ENCODE measurements at places on chromosomes 11 and 22. TPM values are rescaled to one million over a fixed set of nuclear protein-coding genes. Genes with fewer than 3 reads are reported as not detected.

DNA sequence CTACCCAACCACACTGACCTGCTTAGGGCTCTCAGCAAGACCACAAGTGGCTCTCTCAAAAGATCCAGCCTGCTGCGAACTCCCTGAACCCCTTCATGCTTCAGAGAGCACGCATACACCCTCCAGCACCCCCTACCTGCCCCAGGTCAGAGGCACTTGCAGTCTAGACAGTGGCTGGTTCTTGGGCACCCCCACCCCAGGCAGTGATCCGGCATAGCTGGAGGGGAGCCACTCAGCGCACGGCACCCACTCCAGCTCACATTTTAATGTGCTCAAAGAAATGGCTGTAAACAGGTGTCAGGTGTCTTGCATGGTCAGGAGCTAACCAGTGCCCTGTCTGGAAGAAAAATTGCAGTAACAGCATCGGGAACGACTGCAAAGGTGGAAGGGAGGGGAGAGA lies 140.8 kb downstream of the PKNOX2 start:
- peaks cover 12% of the 10 kb centered on the region for H3K4me1 ChIP-seq
- no peak overlapping the region for H3K27ac ChIP-seq
- DNase-seq, result no peak
- no peak overlapping the region for H3K4me3 ChIP-seq
- no peaks in the 10 kb centered on the region for H3K36me3 ChIP-seq

DNA sequence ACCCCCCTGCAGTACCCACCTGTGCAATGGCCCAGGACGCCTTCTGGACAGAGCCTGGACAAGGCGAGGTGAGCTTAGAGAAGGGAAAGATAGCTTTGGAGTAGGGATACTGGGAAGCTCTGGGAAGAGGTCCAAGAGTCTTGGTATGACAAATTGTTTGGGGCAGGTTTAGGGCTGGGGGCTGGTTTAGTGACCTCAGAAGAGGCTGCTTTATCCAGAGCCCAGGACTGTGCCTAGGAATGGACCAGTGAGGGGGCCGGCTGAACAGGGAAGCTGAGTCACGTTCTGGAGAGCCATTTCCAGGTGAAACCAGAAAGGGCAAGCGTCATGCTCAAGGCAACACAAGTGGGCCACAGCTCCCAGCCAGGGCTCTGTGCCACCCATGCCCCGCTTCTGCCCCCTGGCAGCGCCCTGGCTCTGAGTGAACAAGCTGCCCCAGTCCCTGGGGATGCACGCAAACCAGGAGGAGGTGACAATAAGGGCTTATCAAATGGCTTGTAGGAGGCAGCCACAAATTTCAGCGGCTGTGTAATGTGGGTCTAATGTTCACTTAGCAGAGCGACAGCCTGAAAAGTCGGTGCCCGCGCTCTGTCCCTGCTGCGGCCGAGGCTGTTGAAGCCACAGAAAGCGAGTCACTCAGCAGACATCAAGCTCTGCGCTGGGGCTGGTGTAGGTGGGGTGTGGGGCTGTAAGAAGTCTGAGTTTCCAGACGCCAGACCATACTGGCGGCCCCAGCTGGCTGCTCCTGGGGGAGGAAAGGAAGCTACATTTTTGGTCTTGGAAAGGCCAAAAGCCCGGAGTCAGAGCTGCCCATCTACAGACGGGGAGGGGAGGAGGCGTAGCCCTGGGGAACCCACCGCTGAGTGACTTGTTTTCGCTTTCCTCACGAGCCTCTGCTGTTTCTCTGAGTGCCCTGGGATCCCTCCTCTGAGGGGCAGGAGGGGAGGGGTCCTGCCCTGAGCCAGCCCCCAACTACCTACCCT lies 18.3 kb upstream of the SYT7 start:
- no peaks in the 10 kb centered on the region for H3K27me3 ChIP-seq
- peaks cover 44% of the 10 kb centered on the region for H3K4me1 ChIP-seq
- peak overlapping the region; percentile 59 for H3K27ac ChIP-seq
- no peak overlapping the region for H3K4me3 ChIP-seq
- peaks cover 10% of the 10 kb centered on the region for H3K36me3 ChIP-seq
- DNase-seq, result peak; percentile 59

DNA sequence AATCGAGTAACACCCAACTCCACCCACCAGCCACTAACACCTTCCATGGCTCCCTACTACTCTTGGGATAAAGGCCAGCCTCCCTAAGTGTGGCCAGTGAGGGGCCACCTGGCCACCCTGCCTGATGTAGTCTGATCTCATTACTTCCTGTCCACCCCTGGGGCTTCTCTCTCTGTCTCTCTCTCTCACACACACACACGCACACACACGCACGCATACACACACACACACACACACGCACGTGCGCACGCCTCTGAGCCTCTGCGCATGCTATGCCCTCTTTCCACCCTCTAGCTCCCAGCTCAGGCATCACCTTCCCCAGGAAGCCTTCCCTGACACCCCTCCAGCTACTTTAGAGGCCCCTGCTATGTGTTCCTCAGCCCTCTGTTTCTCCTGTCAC lies 3.9 kb downstream of the MFNG start:
- DNase-seq, result no peak
- H3K4me3 ChIP-seq, result no peak overlapping the region
- H3K36me3 ChIP-seq, result no peaks in the 10 kb centered on the region
- H3K27ac ChIP-seq, result no peak overlapping the region
- H3K4me1 ChIP-seq, result peaks cover 12% of the 10 kb centered on the region

- peaks cover 25% of the 10 kb centered on the region for H3K4me1 ChIP-seq
- DNase-seq, result peak; percentile 9
- H3K4me3 ChIP-seq, result no peak overlapping the region
- H3K27me3 ChIP-seq, result no peaks in the 10 kb centered on the region
- no peaks in the 10 kb centered on the region for H3K36me3 ChIP-seq
Measured at GRCh38 chr11:78313898-78314297, 103.7 kb downstream of the GAB2 start.

DNA sequence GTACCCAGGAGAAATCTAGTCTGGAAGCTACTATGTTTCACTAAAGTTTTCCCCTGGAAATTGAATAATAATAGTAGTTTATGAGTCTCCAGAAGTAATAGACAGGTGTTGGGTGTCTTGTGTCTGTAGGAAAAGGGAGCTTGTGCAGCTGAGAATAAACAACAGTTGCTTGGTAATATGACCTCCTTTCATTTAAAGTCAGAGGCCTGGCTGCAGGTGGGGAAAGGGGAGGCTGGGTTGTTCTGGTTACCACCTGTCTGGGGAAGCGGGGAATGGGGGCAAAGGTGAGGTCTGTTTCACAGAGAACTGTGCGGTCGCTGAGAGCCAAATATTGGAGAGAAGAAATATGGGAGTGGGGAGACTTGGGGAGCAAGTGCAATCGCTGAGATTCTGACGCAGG lies 3.3 kb upstream of the GRAMD1B start:
- DNase-seq, result no peak
- no peaks in the 10 kb centered on the region for H3K4me1 ChIP-seq
- peaks cover 6% of the 10 kb centered on the region for H3K36me3 ChIP-seq
- H3K27me3 ChIP-seq, result peaks cover 56% of the 10 kb centered on the region

DNA sequence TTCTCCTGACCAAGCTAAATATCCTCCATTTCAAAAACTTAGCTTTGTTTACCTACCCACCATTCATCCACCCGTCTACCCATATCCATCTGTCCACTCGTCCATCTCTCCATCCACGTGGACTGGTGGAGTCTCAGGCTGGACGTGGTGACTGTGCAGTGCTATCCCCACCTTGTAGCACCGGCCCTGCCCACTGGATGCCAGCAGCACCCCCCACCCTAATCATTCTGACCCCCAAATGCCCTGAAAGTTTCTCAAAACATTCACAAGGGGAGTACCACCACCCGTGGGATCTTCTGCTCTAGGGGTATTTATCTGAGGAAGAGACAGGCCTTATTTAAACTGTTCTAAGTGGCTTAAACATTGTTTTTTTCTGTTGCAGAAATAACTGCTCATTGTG lies 206.4 kb downstream of the TBC1D22A start:
- H3K4me1 ChIP-seq, result no peaks in the 10 kb centered on the region
- no peak overlapping the region for H3K27ac ChIP-seq
- no peaks in the 10 kb centered on the region for H3K27me3 ChIP-seq
- H3K36me3 ChIP-seq, result peaks cover 6% of the 10 kb centered on the region

DNA sequence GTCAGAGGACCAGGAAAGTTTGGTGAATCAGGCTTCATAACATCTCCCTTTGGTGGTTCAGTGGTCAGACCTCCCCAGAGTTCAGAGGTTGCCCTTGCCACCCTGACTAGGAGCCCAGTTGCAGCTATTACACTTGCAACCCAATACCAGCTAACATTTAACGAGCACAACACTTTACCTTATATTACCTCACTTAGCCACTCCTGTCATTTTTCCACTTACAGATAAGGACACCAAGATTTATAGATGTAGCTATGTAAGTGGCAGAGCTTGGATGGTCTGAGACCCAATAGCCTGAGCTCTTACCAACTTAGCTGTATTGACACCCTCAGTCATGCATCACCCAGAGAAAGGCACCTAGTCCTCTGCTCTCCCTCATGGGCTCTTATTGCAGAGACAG lies 234.7 kb downstream of the INSC start:
- DNase-seq, result no peak
- H3K4me1 ChIP-seq, result peaks cover 4% of the 10 kb centered on the region
- H3K27me3 ChIP-seq, result peaks cover 32% of the 10 kb centered on the region
- no peaks in the 10 kb centered on the region for H3K36me3 ChIP-seq

- no peak overlapping the region for H3K27ac ChIP-seq
- no peak for DNase-seq
- H3K4me1 ChIP-seq, result peaks cover 19% of the 10 kb centered on the region
Measured at GRCh38 chr22:40642316-40642715, 5.8 kb upstream of the MRTFA start.

DNA sequence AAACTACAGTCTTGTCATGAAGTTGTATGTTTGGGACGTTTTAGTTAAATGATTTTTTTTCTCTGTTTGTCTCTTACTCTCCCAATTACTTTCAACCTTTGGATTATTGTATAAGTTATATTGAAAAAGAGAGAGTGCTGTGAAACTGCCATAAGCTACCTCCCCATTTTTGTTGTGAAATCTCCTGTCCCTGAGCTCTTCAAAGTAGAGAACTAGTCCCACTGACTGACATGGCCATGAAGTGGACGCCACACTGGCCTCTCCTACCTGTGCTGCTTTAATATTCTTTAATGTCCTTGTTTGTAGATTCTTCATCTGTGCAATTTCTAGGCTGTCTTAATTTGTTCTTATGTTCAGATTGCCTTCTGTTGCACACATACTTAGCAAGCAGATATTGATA lies 56.3 kb downstream of the PPFIA1 start:
- no peaks in the 10 kb centered on the region for H3K27me3 ChIP-seq
- peaks cover 77% of the 10 kb centered on the region for H3K36me3 ChIP-seq
- H3K4me1 ChIP-seq, result peaks cover 8% of the 10 kb centered on the region
- peak overlapping the region; percentile 11 for H3K27ac ChIP-seq
- no peak overlapping the region for H3K4me3 ChIP-seq
- DNase-seq, result no peak

DNA sequence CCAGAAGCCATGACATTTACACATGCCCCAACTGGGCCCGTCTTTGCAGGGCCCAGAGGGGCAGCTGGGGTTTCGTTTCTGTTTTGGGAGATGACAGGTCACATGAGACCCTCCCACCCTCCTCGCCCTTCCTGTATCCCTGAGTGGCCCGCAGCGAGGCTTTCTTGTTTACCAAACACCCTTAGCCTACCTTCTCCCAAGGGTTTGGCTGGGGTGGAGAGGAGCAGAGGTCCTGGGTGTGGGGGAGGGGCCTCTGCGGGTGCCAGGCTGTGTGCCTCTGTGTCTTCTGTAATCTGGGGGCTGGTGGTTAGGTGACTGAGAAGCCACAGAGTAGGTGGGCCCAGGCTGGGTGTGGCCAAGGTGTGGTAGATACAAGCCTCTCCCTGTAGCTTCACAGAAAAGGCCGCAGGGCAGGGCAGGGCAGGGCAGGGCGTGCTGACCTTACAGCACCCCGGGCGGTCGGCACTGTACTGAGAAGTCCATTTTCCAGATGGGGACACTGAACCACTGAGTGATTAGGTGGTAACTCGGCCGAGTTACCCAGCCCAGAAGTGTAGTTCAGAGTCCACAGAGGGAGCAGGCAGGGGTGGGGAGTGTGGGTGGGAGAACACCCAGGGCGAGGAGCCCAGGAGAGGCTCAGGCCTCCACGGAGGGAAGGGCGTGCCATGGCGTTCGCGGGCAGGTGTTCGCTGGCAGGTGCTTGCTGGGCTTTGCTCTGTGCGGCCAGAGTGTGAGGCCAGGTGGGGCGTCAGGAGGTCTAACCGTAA lies 8.7 kb downstream of the PRR5 start:
- H3K36me3 ChIP-seq, result no peaks in the 10 kb centered on the region
- no peaks in the 10 kb centered on the region for H3K27me3 ChIP-seq
- H3K4me1 ChIP-seq, result peaks cover 4% of the 10 kb centered on the region
- no peak for DNase-seq
- no peak overlapping the region for H3K27ac ChIP-seq

DNA sequence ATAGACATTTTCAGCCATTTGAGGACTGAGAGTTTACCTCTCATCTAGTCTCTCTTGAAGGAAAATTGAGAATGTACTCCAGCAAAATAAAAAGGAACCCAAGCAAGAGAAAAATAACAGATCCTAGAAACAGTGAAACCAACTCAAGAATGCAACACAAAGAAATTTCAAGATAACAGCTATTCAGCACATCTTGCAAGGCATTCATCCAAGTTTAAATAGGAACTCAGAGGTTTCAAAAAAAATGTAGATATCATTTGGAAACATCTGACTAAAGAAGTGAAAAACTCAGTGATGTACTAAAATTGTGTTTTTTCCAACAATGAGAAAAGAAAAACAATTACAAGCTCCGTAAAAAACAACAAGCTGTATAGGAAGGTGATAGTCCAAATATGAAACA lies 76.4 kb downstream of the TMEM135 start:
- no peaks in the 10 kb centered on the region for H3K27me3 ChIP-seq
- DNase-seq, result no peak
- no peaks in the 10 kb centered on the region for H3K36me3 ChIP-seq
- H3K4me3 ChIP-seq, result no peak overlapping the region
- no peak overlapping the region for H3K27ac ChIP-seq

DNA sequence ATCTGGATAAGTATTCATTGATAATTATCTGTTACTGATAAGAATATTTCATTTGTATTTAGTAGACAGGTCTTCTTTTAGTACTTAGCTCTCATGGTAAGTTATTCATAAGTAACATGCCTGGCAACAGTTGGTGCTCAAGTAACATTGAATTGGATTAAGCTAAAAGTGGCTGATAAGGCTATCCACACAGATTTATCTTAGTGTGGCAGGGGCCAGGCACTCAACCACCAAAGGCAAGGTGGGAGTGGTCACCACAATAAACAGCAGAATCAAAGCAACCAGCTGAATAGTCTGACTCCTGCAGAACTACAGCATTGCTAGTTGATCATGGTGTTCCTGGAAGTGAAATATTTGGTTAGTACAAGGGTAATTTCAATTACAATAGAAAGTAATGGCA lies 33.0 kb upstream of the NARS2 start:
- no peaks in the 10 kb centered on the region for H3K27me3 ChIP-seq
- H3K36me3 ChIP-seq, result no peaks in the 10 kb centered on the region
- H3K4me1 ChIP-seq, result peaks cover 5% of the 10 kb centered on the region

- peak overlapping the region; percentile 87 for H3K27ac ChIP-seq
- peak; percentile 81 for DNase-seq
- H3K4me1 ChIP-seq, result peaks cover 41% of the 10 kb centered on the region
- peaks cover 75% of the 10 kb centered on the region for H3K36me3 ChIP-seq
- H3K27me3 ChIP-seq, result no peaks in the 10 kb centered on the region
Measured at GRCh38 chr11:102226702-102227490, 90.4 kb upstream of the BIRC3 start.

- H3K4me1 ChIP-seq, result peaks cover 18% of the 10 kb centered on the region
- H3K36me3 ChIP-seq, result peaks cover 5% of the 10 kb centered on the region
- no peak for DNase-seq
- peak overlapping the region; percentile 57 for H3K27ac ChIP-seq
- H3K27me3 ChIP-seq, result no peaks in the 10 kb centered on the region
- peak overlapping the region; percentile 13 for H3K4me3 ChIP-seq
Measured at GRCh38 chr22:20060700-20061480, 19.2 kb upstream of the DGCR8 start.

KCNK4 gene
- total RNA-seq, result not detected

GVQW3 gene
- 1.5 TPM for total RNA-seq

TH gene
- total RNA-seq, result 0.20 TPM

MS4A4A gene
- total RNA-seq, result not detected
